ENCODE measurements at places on chromosomes 3 and 15.

- DNase-seq, result no peak
Observed at GRCh38 chr3:58326267-58326900, 6.3 kb upstream of the PXK start.

GRCh38 chr3:126522363-126522788 is 1.6 kb upstream of the CHST13 start:
- DNase-seq, result peak; percentile 75

GRCh38 chr3:170497207-170498095 is 78.8 kb downstream of the CLDN11 start:
- DNase-seq, result no peak

GRCh38 chr3:170044795-170045244 is 7.0 kb downstream of the GPR160 start:
- no peak for DNase-seq

- no peak for DNase-seq
Observed at GRCh38 chr15:49693498-49693897, 72.7 kb downstream of the DTWD1 start.

GRCh38 chr3:64687781-64688604 is at the start of gene ADAMTS9:
Gene ADAMTS9, minus strand, starts transcription at chr3:64688000. Its CDS starts 343 bp downstream, at chr3:64687657.
- peak; percentile 87 for DNase-seq

DNA sequence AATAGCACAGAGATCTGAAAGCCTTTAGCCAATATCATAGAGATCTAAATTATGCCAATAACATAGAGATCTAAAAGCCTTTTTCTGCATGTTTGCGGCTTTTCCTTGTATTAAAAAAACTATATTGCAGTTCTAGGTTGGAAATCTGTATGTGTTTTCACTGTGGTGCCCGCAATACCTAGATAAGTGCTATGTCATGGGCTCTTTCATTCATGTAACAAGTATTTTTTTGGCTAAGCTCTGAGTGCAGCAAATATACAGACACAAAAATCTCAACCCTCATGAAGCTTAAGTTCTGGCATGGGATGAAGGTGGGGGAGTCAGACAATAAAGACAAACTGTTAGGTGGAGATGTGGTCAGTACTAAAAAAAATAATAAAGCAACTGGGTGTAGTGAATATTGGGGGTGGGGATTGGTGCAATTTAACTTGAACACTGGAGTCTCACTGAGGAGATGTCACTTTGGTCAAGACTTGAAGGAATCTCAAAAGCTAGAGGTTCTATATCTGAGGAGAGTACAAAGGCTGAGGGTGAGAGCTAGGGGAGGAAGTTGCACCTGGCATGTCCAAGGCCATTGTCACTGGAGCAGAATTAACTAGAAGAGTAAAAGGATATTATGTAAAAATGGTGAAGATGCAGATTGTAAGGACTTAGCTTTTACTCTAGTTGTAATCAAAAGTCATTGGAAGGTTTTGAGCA is 973 bp downstream of the BUB1B start:
- no peak for DNase-seq

DNA sequence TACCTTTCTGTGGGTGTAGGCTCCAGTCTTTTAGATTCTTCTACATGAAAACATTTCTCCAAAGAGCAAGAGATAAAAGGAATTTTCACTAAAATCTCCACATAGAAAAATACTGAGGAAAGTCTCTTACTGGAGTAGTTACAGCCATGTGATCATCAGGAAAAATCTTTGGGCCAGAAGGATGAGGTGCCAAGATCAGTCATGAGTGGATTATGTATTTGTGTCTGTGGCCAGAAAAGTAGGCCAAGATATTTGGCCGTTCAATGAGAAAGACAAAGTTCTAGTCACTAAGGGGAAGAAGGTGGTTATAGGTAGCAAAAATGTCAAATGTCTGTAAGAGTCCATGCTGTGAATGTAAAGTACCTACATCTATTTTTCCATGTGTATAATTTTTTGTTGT is 339.3 kb downstream of the NSUN3 start:
- DNase-seq, result no peak

- DNase-seq, result peak; percentile 80
Observed at GRCh38 chr3:119588112-119588511, 8.8 kb downstream of the ADPRH start.

DNA sequence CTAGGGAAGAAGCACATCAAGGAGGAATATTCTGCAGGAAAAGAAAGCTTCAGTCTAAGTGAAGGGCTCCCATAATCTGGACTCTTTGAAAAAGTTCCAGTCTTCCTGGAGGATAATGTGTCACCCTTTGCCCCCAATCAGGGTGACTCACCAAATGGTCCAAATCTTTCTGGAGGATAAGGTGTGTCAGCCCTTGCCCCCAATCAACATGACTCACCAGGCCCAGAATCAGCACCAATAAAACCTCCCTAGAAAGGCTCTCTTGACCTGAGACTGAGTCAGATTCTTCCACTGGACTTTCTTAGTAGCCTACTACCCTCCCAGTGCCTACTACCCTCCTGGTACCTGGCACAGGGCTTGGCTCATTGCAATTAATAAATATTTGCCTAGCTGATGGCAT is 9.5 kb upstream of the ARL14 start:
- no peak for DNase-seq

GRCh38 chr3:108605491-108605890 is 16.0 kb downstream of the DZIP3 start:
- DNase-seq, result no peak

GRCh38 chr15:48500595-48500994 is 144.9 kb downstream of the FBN1 start:
- DNase-seq, result no peak

- no peak for DNase-seq
Observed at GRCh38 chr15:67786646-67787045, 38.7 kb upstream of the SKOR1 start.

DNA sequence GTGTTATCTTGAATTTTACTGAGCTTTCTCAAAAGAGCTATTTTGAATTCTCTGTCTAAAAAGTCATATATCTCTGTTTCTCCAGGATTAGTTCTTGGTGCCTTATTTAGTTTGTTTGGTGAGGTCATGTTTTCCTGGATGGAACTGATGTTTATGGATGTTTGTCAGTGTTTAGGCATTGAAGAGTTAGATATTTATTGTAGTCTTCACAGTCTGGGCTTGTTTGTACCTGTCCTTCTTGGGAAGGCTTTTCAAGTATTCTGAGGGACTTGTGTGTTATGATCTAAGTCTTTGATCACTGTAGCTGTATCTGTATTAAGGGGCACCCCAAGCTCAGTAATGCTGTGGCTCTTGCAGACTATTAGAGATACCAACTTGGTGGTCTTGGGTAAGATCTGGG is 10.6 kb upstream of the RAD51 start:
- no peak for DNase-seq

- no peak for DNase-seq
Observed at GRCh38 chr3:62605413-62606068, 232.2 kb upstream of the FEZF2 start.

GRCh38 chr3:16888785-16889607 is 4.2 kb downstream of the PLCL2 start:
- no peak for DNase-seq

GRCh38 chr3:190302212-190302867 is 19.9 kb downstream of the CLDN1 start:
- DNase-seq, result no peak

- DNase-seq, result no peak
Observed at GRCh38 chr15:57676585-57676984, 29.9 kb upstream of the POLR2M start.

GRCh38 chr3:130760922-130761321 is 14.3 kb upstream of the PIK3R4 start:
- no peak for DNase-seq

DNA sequence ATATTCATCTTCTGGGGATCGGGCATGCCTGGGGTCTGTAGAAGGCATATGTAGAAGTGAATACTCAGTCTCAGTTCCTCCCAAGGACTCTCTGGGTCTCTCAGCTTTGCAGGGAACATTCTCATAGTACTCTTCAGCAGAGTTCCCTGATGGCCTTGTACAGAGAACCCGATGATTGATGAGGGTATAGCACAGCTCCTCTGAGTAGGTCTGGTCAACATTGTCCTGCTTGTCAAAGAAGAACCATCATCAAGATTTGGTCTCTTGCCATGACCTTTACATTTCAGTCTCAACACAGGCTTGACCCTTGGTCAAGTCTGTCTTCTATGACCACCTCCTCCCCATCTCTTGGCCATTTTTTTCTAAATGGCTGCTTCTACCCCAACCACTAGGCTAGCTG is 9.5 kb downstream of the GCSAM start:
- no peak for DNase-seq

All from Right ventricle myocardium inferior (tissue), 1 donor.